ENCODE measurements at places on chromosomes 16 and 17.

DNA sequence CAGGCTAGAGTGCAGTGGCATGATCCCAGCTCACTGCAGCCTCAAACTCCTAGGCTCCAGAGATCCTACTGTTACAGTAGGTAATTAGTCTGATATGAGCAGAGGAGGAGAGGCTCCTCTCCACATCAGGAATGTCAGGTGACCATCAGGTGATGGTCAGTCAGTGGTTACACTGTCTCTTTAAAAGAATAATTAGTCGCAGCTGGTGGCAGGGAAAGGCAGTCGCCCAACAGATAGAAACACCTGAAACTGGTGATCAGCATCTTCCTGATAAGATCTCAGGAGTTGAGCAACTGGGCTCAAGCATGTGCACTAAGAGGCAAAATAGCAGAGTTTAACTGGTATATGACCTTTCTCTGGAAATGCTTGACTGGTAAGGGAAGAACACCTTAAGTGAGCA lies 21.5 kb upstream of the ABCA5 start:
- no peak for DNase-seq

- no peak for DNase-seq
Observed at GRCh38 chr16:51113236-51114125, 37.6 kb downstream of the SALL1 start.

- no peak for DNase-seq
Observed at GRCh38 chr17:80765241-80765961, 220.8 kb downstream of the RPTOR start.

- DNase-seq, result peak; percentile 18
Observed at GRCh38 chr16:5042574-5043171, 8.9 kb upstream of the NAGPA start.

- DNase-seq, result peak; percentile 31
Observed at GRCh38 chr17:956905-957304, 22.7 kb downstream of the NXN start.

DNA sequence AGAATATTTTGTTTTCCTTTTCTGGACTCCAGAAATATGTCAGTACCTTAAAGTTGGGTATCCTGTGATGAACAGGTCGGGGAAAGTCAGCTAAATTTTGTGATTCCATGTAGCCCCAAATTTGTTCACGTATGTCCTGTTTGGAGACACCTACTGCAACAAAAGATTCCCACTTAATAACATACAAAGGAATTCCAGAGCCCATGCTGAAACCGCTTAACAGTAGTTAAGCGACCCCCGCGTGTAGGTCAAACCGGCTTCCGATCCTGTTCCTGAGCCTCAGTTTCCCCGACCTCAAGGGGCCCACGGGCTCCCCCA lies 477 bp downstream of the MTHFSD start:
- no peak for DNase-seq

DNA sequence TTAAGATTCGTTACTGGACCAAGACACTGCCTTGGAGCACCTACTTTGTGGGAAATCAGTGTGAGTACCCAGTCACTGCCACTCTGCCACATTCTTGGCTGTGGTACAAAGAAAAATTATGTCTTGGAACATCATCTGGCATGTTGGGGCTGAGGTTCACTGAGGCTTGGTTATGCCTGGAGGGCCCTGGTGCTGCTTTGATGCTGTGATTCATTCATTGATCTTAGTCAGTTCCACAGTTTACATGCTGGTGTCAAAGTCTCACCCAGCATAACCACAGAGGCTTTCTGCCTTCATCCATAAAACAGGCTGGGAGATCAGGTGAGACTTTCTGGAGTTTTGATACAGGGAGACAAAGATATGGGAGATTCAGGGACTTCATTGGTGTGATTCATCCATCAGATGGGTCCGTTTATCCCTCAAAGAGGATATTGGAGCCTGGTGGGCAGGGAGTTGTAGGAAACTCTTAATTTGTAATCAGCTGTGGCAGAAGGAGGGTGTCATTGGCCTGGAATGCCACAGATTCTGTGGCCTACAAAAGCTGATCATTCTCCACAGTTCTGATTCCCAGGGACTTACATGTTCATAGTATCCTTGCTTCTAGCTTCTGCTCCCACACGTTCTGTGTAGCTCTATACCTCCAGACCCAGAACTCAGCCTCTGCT lies 322.5 kb downstream of the PMP22 start:
- peak; percentile 59 for DNase-seq

GRCh38 chr16:83744441-83744981 lies 63.3 kb upstream of the HSBP1 start:
- peak; percentile 8 for DNase-seq

DNA sequence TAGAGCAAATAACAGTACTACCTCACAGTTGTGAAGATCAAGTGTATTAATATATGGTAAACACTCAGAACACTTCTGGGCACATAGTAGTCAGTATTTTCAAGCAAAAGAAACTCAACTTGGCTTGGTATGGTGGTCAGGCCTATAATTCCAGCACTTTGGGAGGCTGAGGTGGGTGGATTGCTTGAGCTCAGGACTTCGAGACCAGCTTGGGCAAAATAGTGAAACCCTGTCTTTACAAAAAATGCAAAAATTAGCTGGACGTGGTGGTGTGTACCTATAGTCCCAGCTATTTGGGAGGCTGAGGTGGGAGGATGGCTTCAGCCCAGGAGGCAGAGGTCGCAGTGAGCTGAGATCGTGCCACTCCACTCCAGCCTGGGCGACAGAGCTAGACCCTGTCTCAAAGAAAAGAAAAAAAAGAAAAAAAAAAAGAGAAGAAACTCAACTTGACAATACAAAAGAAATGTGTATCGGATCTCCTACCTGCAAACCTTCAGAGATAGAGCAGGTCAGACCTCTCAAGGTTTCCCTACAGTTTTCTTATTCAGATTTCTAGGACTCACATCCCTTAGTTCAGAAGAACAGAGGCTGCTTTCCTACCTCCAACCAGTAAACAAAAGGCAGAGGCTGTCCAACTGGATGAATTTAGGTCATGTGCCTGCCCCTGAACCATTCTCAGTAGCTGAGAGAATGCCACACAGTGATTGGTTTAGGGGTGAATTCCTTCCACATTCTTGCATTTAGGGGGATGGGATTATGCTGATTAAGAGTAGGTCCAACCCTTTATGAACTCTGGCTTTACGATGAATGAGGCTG lies 1.7 kb upstream of the KPNA2 start:
- peak; percentile 76 for DNase-seq

DNA sequence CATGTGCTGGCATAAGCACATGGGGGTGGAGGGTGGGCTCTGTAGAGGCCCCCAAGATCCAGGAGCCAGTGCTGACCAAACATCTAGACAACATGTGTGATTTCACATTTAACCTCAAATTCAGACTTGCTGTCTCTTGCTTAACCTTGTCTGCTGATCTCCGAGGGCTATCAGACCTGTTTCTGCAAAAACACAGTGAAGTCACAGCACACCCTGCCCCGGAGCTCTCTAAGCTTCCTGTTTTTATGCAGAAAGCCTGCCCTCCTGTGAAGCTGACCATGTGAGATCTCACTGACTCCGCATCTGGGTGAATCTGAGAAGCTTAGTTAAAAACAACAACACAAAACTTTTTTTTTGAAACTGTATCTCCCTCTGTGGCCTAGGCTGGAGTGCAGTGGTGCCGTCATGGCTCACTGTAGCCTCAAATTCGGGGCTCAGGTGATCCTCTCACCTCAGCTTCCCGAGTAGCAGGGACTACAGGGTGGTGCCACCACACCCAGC lies 6.6 kb upstream of the DPEP2 start:
- no peak for DNase-seq

DNA sequence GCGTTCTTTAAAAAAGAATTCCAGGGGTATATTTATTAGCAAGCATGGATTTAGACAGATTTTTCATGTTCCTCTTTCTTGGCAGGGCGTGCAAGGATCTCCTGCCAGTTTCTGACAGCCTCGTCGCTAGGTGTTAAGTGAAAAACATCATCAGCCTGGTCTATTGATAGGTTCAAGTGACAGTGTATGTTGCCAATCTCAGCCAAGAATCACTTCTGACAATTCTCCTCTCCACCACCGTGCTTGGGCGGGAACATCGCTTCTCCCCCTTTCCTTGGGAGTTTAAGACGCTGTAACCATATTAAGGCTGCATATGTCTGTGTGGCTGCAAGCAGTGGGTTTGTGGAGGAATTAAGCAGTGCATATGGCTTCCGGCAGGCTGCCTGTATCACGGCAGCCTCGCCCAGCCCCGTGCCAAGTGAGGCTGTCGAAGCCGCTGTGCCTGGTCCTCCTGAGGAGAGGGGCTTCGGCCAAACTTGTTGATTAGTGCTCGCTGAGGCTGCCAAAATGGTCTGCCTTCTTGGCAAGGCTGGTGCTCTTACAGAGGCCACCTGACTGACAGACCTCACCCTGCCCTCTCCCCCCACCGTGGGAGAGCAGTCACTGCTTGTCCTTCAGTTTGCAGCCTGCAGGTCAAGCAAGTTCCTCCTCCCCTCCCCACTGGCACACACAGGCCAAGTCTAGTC lies 132.2 kb upstream of the MPHOSPH6 start:
- DNase-seq, result no peak

DNA sequence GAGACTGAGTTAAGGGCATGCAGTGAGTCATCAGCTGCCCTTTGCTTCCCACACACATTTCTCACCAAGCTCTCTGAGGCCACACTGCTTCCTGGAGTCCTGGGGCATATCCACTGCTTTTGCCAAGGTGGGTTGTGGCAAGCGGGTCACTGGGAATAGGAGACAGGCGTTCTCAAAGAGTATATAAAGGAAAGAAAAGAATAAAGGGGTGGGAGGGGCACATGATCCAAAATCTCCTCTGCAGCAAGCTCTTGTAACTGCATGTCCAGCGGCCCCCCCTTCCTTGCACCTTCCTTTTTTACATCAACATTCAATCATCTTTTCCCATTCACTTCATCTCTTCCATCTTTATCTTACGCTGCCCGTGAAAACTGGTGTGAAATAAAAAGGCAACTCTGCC lies 259.1 kb upstream of the RPL38 start:
- DNase-seq, result no peak

DNA sequence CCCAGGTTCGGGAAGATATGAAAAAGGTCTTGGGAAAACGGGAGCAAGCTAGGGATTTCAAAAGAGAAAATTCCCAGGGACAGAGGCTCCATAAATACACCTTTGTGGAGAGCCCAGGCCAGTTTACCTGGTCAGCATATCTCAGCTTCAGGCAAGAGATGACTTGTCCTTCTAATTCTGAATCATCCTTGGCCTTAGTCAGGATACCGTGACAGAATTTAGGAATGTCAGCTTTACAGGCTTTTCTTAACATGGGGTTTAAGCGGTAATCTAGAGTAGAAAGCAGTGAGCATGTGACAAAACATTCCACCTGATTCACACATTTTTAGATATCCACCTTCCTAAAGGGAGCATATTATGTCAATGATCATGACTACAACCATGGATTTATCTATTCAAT lies 41.1 kb upstream of the CLEC18B start:
- DNase-seq, result no peak

DNA sequence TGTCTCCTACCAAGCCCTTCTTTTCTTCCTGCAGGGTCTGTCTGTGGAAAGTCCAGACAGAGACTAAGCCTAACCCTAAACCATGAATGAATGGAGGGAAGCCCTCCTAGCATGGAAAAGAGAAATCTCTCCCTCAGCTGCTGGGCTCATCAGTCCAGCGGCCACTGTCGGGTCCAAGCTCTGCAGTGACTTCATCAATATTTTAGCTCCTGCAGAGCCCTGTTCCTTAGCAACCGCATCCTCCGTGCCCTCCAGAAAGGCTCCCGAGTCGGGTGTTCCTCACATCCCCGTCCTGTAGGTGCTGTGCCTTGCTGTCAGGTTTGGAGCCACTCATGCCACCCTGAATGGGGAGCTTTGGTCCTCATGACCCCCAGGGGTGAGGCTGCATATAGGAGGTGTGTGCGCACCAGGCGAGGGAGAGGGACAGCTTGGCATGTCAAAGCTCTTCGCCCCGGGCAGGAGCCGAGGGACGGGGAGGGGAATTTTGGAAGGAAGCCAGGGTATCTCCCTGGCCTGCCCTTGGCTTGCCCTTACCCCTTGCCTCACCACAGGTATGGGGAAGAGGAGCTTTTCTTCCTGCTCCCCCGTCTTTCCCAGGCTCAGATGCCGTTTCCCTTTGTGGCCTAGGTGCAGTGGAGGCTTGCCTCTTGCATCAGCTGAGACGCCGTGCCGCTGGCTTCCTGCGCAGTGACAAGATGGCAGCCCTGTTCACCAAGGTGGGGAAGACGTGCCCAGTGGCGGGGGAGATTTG lies 23.9 kb downstream of the SGSM2 start:
- DNase-seq, result no peak

- no peak for DNase-seq
Observed at GRCh38 chr16:7399296-7399695, 66.7 kb downstream of the RBFOX1 start.

- no peak for DNase-seq
Observed at GRCh38 chr16:74740795-74741304, 33.8 kb downstream of the FA2H start.

DNA sequence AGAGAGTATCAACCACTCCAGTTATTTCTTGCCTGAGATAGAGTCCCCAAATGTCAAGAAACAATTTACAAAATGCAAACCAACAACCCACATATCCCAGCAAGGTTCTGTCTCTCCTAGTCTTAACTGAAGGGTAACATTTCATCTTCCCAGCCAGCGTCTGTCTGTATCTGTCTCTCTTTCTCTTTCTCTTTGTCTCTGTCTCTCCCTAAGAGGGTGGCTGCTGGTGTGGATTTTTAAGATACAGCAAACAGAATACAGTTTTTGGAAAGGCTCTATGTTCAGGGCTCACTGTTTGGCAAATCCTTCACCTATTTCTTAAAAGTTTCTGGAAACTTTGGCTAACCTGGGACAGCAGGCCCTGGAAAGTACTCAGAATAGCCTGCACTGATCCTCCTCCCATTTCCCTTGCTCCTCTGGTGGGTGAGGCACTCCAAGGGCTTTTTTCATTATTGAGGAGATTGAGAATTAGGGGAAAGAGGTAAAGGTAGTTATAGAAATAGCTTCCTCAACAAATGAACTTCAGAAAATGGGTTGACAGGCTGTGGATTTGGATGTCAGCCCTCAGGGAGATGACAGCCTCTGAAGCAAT lies 6.2 kb downstream of the HOXB4 start:
- peak; percentile 41 for DNase-seq

DNA sequence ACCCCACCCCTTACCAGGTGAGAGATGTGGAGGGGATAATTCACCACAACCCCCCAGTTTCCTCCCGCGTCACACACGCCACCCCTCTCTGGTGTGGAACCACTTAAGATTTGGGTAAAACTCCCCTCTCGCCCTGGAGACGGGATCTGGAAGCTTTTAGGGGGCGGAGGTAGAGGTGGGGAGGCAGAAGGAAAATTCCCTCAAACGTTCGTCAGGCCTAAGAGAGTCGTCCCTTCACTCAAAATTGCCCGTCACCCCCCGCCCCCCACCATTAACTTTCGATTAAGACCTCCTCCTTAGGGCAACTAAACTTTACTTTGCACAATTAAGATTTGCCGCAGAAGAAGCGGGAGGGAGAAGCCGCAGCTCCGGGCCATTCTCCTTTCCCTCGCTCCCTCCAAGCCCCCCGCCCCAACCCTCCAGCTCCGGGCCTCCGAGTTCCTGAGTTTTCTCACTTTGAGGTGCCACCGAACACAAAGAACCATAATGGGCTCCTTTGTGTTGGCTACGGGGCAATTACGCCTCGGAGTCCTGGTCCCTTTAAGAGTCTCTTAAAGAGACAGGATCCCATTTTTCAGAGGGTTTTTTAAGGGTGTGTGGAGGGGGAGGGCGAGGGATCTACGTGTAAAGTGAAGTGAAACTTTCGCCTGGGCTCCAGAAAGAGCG lies 985 bp upstream of the FZD2 start:
- DNase-seq, result peak; percentile 78

- DNase-seq, result peak; percentile 39
Observed at GRCh38 chr16:54655121-54655590, 275.5 kb upstream of the IRX5 start.
